Naive thymus-derived CD4-positive, alpha-beta T cell (primary cell): ENCODE measurements at places on chromosomes 16 and 17. TPM values are rescaled to one million over a fixed set of nuclear protein-coding genes. Genes with fewer than 3 reads are reported as not detected.

DNA sequence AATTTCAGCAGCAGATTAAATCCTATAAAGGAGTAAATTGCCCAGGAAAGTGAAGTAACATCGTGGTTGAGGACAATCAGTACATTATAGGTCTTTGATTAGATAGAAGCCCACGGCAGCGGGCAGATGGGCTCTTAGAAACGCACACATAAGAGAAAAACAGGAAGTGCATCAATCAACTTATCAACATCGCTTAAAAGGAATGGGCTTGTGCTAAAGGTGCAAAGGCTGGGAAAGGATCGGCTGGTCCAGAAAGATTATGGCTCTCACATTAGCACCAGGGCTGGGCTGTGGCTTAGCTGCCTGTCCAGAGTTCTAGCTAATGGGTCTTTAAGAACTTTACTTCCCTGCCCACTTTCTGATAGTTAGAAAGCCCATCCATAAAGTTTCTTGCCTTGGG lies 292.0 kb upstream of the TNRC6C start:
- H3K4me1 ChIP-seq: peaks cover 26% of the 10 kb centered on the region
- DNase-seq: no peak
- H3K27ac ChIP-seq: peak overlapping the region; percentile 75
- H3K36me3 ChIP-seq: no peaks in the 10 kb centered on the region
- H3K27me3 ChIP-seq: no peaks in the 10 kb centered on the region

DNA sequence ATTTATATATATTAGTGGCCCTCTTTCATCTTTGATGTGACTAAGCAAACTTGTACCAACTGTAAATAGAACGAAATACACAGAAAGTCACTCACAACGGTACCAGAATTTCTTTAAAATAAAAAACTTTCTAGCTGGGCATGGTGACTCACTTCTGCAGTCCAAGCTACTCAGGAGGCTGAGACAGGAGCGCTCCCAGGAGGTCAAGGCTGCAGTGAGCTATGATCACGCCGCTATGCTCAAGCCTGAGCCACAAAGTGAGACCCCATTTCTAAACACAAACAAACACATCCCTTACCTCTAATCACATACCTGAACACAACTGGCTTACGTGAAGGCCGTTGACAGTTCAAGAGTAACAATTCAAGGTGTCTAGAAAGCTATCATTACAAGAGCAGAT lies 29.7 kb downstream of the STAT5B start:
- H3K4me3 ChIP-seq: peak overlapping the region; percentile 39
- no peaks in the 10 kb centered on the region for H3K36me3 ChIP-seq
- peaks cover 49% of the 10 kb centered on the region for H3K4me1 ChIP-seq
- no peak for DNase-seq

DRC7 gene
- total RNA-seq: not detected

TSNAXIP1 gene
- 0.46 TPM for total RNA-seq
